ENCODE measurements at places on chromosomes 13 and 19. TPM values are rescaled to one million over a fixed set of nuclear protein-coding genes. Genes with fewer than 3 reads are reported as not detected.

- no peak overlapping the region for H3K27ac ChIP-seq
- H3K27me3 ChIP-seq, result peaks cover 12% of the 10 kb centered on the region
- H3K4me3 ChIP-seq, result no peak overlapping the region
- no peaks in the 10 kb centered on the region for H3K36me3 ChIP-seq
- H3K4me1 ChIP-seq, result no peaks in the 10 kb centered on the region
- no peak for DNase-seq
Observed at GRCh38 chr13:35810321-35810720, 320.9 kb downstream of the DCLK1 start.

- no peak for DNase-seq
- H3K4me3 ChIP-seq, result no peak overlapping the region
- peaks cover 71% of the 10 kb centered on the region for H3K4me1 ChIP-seq
- no peak overlapping the region for H3K27ac ChIP-seq
- H3K27me3 ChIP-seq, result no peaks in the 10 kb centered on the region
Observed at GRCh38 chr13:76708138-76708688, 178.0 kb downstream of the KCTD12 start.

GRCh38 chr13:99969919-99970650 lies 1.5 kb downstream of the ZIC5 start:
- peaks cover 57% of the 10 kb centered on the region for H3K27me3 ChIP-seq
- no peak for DNase-seq
- no peaks in the 10 kb centered on the region for H3K4me1 ChIP-seq
- peaks cover 4% of the 10 kb centered on the region for H3K36me3 ChIP-seq

DNA sequence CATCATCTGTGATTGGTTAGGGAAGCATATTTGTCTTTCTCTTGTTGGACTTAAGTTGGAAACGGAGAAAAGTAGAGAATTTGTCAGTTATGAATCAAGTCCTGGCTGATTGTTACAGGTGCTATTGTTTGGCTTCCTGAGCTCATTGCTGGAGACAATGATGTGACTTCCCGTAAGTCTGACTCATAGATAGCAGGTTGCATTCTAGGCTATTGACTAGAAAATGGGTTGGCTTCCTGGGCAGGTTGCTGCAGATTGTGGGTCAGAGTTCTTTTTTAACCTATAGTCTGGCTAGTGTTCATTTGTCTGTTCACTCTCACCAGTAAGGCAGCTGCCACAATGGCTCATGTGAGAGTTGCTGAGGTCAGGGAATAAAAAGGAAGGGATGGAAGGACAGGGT lies 101.5 kb downstream of the CCNA1 start:
- H3K4me3 ChIP-seq, result no peak overlapping the region
- H3K4me1 ChIP-seq, result no peaks in the 10 kb centered on the region
- DNase-seq, result no peak
- no peak overlapping the region for H3K27ac ChIP-seq
- no peaks in the 10 kb centered on the region for H3K36me3 ChIP-seq

GRCh38 chr19:37329686-37330085 lies 41.2 kb upstream of the ZNF527 start:
- H3K4me1 ChIP-seq, result peaks cover 6% of the 10 kb centered on the region
- H3K27me3 ChIP-seq, result no peaks in the 10 kb centered on the region
- no peak overlapping the region for H3K27ac ChIP-seq
- no peak overlapping the region for H3K4me3 ChIP-seq

GRCh38 chr13:113951246-113951999 lies 22.5 kb downstream of the C13orf46 start:
- H3K27me3 ChIP-seq, result peaks cover 14% of the 10 kb centered on the region
- no peak overlapping the region for H3K4me3 ChIP-seq
- peak; percentile 59 for DNase-seq
- peaks cover 18% of the 10 kb centered on the region for H3K36me3 ChIP-seq
- H3K4me1 ChIP-seq, result peaks cover 27% of the 10 kb centered on the region

- H3K27ac ChIP-seq, result no peak overlapping the region
- no peak for DNase-seq
- no peak overlapping the region for H3K4me3 ChIP-seq
- H3K36me3 ChIP-seq, result no peaks in the 10 kb centered on the region
- H3K4me1 ChIP-seq, result 0 out of 2 replicates have a peak, but pooled peaks cover 1% of the 10 kb centered on the region
Observed at GRCh38 chr19:49403404-49404187, 15.5 kb downstream of the KASH5 start.

DNA sequence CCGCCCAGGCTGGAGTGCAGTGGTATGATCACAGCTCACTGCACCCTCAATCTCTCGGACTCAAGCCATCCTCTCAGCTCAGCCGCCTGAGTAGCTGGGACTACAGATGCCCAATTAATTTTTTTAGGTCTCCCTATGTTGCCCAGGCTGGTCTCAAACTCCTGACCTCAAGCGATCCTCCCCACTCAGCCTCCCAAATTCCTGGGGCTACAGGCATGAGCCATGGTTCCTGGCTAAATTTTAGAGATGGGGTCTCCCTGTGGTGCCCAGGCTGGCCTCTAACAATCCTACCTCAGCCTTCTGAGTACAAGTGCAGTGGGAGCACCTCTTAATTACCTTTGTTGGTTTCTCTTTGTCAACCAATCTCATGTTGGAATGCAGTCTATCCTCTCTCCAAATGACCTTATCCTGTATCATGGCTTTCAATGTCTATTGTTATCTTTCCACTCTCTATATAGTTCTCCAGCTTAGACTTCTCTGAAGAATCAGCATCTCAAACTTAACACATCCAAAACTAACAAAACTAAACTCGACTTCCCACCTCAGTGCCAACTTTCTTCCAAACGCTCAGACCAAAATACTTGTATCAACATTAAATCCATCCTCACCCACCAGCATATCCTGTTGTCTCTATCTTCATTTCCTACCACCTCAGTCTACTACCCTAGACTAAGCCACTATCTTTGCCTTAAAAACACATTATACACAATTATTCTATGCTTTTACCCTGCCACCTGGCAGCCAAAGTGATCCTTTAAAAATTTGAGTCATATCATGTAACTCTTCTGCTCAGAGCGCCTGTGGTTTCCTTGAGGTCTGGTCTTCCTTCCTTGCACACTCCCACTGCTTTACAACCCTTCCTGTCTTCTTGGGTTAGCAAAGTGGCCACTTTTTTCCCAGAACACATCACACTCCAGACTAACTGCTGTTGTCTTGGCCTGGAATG lies 6.7 kb downstream of the TPT1 start:
- peak; percentile 32 for DNase-seq
- peaks cover 12% of the 10 kb centered on the region for H3K27me3 ChIP-seq
- peaks cover 100% of the 10 kb centered on the region for H3K4me1 ChIP-seq
- H3K36me3 ChIP-seq, result peaks cover 52% of the 10 kb centered on the region
- peak overlapping the region; percentile 56 for H3K27ac ChIP-seq

GRCh38 chr19:42102877-42103276 lies 26.9 kb downstream of the ZNF574 start:
- no peak overlapping the region for H3K4me3 ChIP-seq
- no peaks in the 10 kb centered on the region for H3K36me3 ChIP-seq
- no peak for DNase-seq
- peaks cover 8% of the 10 kb centered on the region for H3K4me1 ChIP-seq
- H3K27me3 ChIP-seq, result no peaks in the 10 kb centered on the region

GRCh38 chr19:2288338-2288817 lies 6.4 kb upstream of the PEAK3 start:
- DNase-seq, result no peak
- no peak overlapping the region for H3K27ac ChIP-seq
- H3K4me1 ChIP-seq, result no peaks in the 10 kb centered on the region
- H3K27me3 ChIP-seq, result peaks cover 25% of the 10 kb centered on the region
- H3K36me3 ChIP-seq, result peaks cover 6% of the 10 kb centered on the region
- H3K4me3 ChIP-seq, result no peak overlapping the region

DNA sequence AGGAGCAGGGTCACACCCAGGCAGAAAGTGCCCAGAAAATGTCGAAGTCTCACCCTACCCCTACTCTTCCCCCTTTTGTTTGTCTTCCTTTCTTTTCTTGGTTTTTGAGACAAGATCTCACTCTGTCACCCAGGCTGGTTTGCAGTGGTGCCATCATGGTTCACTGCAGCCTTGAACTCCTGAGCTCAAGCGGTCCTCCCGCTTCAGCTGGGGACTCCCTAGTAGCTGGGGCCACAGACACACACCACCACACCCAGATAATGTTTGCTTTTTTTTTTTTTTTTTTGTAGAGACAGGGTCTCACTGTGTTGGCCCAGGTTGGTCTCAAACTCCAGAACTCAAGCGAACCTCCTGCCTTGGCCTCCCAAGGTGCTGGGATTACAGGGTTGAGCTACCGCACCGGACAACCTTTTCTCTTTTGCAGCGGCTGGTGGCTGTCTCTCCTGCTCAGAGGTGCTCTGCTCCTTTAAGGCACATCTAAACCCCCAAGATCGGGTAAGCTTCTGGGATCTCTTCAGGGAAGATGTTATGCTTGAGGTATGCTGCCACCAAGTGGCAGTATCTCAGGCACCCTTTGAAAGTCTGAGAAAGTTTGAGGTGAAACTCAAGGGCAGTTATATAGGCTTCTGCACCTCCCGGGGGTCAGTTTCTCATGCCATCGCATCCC lies 22.4 kb upstream of the EBI3 start:
- H3K4me3 ChIP-seq, result no peak overlapping the region
- DNase-seq, result peak; percentile 49
- H3K36me3 ChIP-seq, result no peaks in the 10 kb centered on the region
- no peak overlapping the region for H3K27ac ChIP-seq
- peaks cover 15% of the 10 kb centered on the region for H3K4me1 ChIP-seq

DNA sequence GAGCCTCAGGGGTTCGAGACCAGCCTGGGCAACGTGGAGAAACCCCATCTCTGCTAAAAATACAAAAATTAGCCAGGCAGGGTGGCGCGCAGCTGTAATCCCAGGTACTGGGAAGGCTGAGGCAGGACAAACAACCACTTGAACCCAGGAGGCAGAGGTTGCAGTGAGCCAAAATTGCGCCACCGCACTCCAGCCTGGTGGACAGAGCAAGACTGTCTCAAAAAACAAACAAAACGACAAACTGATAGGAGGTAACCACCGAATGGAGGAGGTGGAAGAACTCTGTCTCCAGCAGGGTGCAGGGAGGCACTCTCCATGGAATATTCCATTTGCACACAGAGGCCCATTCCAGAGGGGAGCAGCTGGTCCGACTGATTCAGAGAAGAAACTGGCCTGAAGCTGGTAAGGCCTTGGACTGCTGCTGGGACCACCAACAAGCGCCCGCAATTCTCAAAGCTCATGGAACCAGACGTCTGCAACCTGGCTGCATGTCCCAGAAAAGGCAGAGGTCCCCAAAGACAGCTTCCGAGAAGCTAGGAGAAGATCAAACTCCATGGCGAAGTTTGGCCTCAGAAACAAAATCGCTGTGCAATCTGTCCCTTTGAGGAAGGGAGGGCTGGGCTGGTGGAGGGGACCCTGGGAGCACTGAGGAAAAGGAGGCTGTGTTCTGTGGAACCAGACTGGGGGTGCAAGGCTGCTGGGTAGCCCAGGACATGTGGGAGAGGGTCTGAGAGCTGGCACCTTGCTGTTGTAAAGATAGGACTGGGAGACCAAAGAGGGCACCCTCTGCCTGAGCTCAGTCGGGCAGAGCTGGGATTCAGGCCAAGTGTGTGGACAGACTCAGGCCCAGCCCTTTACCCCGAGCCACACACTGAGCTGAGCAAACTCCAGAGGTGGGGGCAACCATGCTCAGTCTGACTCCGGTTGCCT lies 35.2 kb downstream of the SLC25A42 start:
- no peak overlapping the region for H3K27ac ChIP-seq
- H3K27me3 ChIP-seq, result no peaks in the 10 kb centered on the region
- no peak overlapping the region for H3K4me3 ChIP-seq
- H3K36me3 ChIP-seq, result no peaks in the 10 kb centered on the region
- no peak for DNase-seq

DNA sequence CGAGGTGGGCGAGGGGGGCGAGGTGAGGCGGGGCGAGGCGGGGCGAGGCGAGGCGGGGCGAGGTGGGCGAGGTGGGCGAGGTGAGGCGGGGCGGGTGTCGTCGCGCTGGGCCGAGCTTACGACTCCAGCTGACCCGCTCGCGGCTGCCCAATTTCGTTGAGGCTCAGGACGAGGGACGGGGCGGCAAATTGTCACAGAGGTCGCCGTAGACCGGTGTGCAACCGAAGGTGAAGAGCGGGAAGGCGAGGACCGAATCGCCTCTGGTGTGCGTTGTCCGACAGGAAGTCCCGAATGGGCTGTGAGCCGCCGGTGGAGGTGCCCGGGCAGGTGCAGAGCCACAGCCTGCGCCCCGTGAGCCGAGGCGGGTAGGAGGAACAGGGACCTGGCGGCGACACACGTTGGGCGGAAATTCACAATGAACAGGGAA lies at the start of gene LACC1:
Gene LACC1, plus strand, starts transcription at position 150 of the 427 bp plus-strand sequence. CDS start 1,082 bp downstream, outside the sequence.
- no peaks in the 10 kb centered on the region for H3K27me3 ChIP-seq
- DNase-seq, result no peak
- peaks cover 28% of the 10 kb centered on the region for H3K4me1 ChIP-seq

DNA sequence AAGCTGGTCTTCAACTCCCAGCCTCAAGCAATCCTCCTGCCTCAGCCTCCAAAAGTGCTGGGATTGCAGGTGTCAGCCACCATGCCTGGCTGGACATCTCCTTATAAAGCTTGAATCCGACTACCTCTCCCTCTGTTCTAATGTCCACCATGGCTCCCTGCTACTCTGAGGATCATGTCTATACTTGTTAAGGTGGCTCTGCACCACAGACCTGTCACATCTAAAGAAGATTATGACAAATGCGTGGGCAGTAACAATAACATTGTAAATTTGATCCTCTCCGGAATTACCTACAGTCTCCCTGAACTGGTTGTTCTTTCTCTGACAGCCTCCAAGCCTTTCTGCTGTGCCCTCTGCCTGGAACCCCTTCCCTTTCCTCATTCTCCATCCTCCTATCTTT lies 1.8 kb downstream of the NXNL1 start:
- DNase-seq, result no peak
- H3K27me3 ChIP-seq, result peaks cover 20% of the 10 kb centered on the region
- H3K36me3 ChIP-seq, result no peaks in the 10 kb centered on the region
- H3K27ac ChIP-seq, result no peak overlapping the region

DNA sequence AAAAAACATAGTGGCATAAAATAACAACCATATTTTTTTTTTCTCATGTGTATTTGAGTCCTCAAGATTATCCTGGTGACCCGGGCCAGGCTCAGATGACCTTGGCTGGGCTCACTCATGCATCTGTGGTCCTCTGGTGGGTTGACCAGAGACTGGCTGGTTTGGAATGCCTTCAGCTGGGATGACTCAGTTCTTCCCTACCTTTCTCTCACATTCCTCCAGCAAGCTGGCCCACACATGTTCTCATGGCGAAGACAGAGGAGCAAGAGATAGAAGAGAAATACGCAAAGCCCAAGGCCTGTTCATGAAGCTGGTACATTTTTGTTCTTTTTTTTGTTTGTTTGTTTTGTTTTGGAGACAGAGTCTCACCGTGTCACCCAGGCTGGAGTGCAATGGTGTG lies 14.3 kb upstream of the ZNF541 start:
- no peak overlapping the region for H3K4me3 ChIP-seq
- peaks cover 23% of the 10 kb centered on the region for H3K4me1 ChIP-seq
- no peak for DNase-seq
- peaks cover 3% of the 10 kb centered on the region for H3K27me3 ChIP-seq
- H3K27ac ChIP-seq, result no peak overlapping the region
- H3K36me3 ChIP-seq, result peaks cover 9% of the 10 kb centered on the region

- no peak overlapping the region for H3K4me3 ChIP-seq
- no peak overlapping the region for H3K27ac ChIP-seq
- peaks cover 14% of the 10 kb centered on the region for H3K36me3 ChIP-seq
- H3K4me1 ChIP-seq, result no peaks in the 10 kb centered on the region
- H3K27me3 ChIP-seq, result peaks cover 2% of the 10 kb centered on the region
Observed at GRCh38 chr19:18863843-18864362, 32.1 kb downstream of the CERS1 start.

CNN1 gene
- 8.2 TPM for total RNA-seq

FFAR3 gene
- not detected for total RNA-seq

PPP1R12C gene
- total RNA-seq, result 82.7 TPM

ASPDH gene
- total RNA-seq, result not detected

SERP2 gene
- total RNA-seq, result 2.4 TPM

SLC15A1 gene
- total RNA-seq, result not detected

LGALS14 gene
- total RNA-seq, result not detected

MYADM gene
- total RNA-seq, result 307 TPM

SERPINE3 gene
- total RNA-seq, result not detected

FGF14 gene
- not detected for total RNA-seq

SCN1B gene
- total RNA-seq, result 8.4 TPM

INSL3 gene
- not detected for total RNA-seq
